Stimulated activated CD4-positive, alpha-beta T cell treated with anti-CD3 and anti-CD28 coated beads, Interleukin-1b, Interleukin-23, amount 100 ng/mL, for 48 hours (primary cell): ENCODE measurements at places on chromosomes 1 and 21.

GRCh38 chr1:59438058-59438560 lies 141.2 kb downstream of the FGGY start:
- DNase-seq: no peak

GRCh38 chr1:85201340-85202091 lies 700 bp upstream of the SYDE2 start:
- peak; percentile 53 for DNase-seq

DNA sequence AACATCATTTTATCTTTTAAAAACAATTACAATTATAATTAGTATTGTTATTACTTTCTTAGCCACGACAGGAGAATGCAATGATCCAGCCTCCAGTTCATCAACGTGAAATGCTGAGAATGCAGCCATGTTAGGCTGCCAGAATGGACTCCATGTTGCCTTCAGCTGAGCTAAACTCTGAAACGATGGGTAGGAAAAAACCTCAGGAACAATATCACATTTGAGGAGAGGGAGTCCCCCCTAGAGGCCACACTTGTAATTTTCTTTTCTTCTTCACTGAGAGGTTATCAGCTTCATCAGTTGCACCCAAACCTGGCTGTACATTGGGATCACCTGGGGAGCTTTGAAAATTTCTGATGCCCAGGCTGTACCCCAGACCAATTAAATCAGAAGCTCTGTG lies 34.6 kb upstream of the DNAH14 start:
- no peak for DNase-seq

DNA sequence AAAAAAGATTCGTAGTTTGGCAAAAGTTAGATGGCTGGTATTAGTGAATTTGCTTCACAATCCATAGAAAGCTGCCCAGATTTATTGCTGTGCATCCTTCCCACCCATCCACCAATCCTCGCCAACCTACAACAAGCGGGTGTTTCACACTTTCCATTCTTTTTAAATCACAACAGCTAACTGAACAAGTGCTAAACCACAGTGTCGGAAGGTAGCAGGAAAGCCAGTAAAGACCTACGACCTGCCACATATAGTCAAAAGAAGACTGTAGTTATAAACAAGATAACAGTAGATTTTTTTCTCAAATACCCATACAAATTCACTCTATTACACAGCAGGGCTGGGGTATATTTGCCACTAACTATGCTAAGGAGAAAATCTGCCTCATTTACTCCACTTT lies 47.0 kb upstream of the AIM2 start:
- DNase-seq: no peak

- no peak for DNase-seq
These were observed 62.6 kb downstream of the ABL2 start for GRCh38 chr1:179166663-179167417.

- DNase-seq: peak; percentile 11
These were observed 17.6 kb upstream of the CLIC4 start for GRCh38 chr1:24727501-24728216.

GRCh38 chr21:31977816-31978215 lies 105.0 kb downstream of the HUNK start:
- no peak for DNase-seq

- peak; percentile 67 for DNase-seq
These were observed 1.6 kb upstream of the ENO1 start for GRCh38 chr1:8879922-8880676.

DNA sequence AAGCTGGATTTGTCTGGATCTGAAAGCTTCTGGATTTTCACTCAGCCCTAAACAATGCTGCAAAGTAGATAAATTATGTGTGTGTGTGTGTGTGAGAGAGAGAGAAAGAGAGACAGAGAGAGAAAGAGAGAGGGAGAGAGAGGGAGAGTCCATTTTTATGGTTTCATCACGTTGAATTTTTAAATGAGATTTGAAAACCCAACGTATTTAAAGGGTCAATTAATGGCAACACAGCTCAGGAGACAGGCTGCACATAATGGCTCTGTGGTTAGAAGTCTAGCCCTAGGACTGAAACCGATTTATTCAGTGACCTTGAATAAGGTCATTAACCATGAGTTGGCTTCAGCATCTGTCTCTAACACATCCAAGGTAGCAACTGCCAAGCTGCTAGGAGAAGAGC lies 35.3 kb upstream of the FMN2 start:
- DNase-seq: no peak

DNA sequence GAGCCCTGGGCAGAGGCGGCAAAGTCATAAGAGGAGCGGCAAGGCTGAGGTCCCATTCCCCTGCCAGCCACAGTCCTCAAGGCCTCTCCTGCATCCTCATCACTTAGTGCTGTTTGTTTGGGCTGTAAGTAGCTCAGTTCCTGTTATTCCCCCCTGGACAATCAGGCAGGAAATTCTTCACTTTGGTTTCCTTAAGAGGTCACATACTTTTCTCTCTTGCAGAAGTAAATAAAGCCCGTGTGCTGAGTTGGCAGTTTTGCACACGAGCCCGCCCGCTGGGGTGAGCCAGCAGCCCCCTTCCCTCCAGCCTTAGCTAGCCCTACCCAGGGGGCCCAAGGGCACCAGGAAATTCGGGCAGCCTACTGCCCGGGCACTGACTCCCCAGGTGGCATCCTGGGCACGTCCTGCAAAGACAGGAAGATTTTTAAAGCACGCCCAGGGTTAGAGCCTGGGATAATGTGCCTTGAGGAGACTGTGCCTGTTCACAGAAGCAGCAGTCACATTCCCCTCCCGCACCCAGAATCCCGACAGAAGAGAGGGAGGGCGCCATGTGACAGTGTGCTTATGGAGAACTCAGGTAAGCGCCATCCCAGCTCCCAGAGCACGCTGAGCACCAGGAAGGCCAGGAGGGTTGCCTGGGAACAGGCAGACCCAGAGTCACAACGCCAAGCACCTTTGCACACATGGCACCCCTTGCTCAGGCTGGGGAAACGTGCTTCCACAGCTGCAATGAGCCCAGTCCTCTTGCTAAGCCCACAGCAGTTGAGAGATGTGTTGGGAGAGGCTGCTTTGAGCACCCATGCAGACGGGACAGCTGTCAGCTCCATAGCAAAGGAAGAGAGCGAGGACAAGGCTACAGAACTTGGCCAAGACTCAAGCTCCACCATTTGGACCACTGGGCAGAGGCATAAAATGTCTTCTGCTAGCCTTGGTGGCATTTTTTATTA lies 144.5 kb upstream of the TMEM51 start:
- DNase-seq: no peak

- no peak for DNase-seq
These were observed 36.8 kb downstream of the MAB21L3 start for GRCh38 chr1:116147972-116148371.

- DNase-seq: no peak
These were observed 66.9 kb upstream of the KCND3 start for GRCh38 chr1:112056354-112056753.

- DNase-seq: no peak
These were observed 517.4 kb downstream of the KIF26B start for GRCh38 chr1:245671966-245672767.

DNA sequence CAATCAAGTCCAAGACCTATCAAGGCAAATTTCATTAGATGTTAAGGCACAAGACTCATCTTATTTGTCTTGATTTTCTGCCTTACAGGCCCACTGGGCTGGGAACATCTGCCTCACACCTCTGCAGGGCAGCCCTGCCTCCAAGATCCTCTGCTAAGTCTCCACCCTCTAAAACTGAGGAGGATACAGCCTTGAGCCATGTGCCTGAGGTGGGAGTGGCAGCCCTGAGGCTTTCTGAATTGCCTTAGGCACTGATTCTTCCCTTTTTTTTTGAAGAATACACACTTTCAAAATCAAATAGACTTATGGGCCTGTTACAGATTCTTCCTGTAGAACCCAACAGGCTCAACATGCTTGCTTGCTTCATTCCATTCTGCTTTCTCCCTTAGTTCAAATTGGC lies 544.3 kb upstream of the ADAMTS5 start:
- no peak for DNase-seq

DNA sequence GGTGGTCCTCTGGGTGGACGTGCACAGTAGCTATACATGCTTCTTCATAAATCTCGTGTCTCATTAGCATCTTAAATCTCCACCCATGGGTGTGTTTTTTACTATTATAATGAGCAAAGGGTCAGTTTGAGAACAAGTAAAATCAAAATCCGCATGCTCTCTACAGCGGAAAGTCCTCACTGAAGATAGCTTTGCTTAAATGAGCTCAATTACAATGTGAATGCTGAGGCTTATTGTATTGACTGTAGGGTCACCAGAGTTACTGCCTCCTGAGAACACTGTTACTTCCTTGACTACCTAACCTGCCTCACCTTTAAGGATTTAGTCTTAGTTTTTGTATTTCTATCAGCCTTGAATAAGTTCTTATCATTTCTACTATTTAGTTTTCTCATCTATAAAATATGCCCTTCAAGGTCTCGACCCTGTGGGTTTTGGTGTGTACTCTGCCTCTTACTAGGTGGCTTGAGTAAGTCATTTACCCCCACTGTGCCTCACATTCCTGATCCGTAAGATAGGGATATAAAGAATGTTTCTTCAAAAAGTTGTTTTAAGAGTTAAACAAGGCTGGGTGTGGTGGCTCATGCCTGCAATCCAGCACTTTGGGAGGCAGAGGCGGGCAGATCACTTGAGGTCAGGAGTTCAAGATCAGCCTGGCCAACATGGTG lies 7.9 kb downstream of the SLAMF7 start:
- DNase-seq: no peak

GRCh38 chr1:33494929-33495328 lies 22.5 kb downstream of the ZSCAN20 start:
- no peak for DNase-seq

- no peak for DNase-seq
These were observed 125.5 kb downstream of the ADAMTS1 start for GRCh38 chr21:26719750-26720149.

GRCh38 chr1:91735266-91735845 lies 150.6 kb downstream of the TGFBR3 start:
- no peak for DNase-seq

- no peak for DNase-seq
These were observed 110.2 kb upstream of the IVNS1ABP start for GRCh38 chr1:185427264-185427663.

DNA sequence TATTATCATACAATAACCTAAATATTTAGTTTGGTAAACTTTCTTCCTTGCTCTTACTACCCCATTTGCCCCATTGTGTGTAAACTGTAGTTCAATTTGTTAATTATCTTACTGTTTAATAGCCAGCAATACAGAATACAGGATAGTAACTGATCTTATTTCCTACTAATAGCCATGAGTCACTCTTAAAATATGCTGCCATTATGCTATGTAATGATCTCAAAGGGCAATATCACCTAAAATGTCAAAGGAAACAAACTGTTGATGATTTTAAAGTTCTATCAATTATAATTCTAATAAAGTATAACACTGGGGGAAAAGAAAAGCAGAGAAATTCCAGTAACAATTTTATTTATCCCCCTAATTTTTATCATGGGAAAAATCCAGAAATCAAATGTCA lies 4.3 kb downstream of the SLC30A1 start:
- DNase-seq: no peak

- no peak for DNase-seq
These were observed 12.7 kb downstream of the SPATC1L start for GRCh38 chr21:46171585-46171984.

DNA sequence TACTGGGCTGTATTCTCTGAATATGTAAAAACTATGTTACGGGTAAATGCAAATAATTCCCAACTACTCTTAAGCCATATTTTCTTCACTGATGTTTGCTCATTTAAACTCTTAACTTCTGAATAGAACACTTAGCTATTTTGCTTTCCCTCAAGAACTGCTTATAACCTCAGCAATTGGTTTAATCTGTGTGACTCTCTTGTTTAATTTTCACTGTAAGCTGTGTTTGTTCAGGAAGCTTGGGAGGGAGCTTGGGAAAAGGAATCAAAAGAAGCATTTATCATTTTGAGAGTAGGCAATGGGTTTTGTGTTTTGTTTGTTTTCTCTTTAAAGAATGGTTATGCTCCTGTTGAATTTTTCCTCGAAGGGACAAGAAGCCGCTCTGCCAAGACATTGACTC lies 24.4 kb downstream of the GNPAT start:
- DNase-seq: no peak

DNA sequence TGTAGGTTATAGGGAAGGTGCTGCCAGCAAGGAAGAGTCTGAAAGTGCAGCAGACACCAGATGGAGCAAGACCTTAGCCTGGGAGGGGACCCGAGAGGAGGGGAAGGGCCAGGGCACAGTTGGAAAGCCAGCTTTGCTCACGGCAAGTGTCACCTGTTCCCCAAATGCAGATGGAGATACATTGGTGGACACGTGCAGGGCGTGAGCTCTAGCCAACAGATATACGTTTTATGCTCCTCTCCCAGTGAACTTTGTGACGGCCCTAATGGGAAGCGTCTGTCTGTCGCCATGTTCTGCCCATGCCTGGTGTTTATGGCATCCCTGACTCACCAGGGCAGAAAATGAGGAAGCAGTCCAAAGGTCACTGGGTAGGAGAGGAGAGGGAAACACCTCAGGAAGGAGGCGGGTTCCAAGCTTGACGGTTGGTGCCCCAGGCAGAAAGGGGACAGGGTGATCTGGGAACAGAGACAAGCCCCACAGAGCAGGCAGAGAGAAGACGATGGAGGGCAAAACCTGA lies 7.6 kb downstream of the GPA33 start:
- no peak for DNase-seq

- no peak for DNase-seq
These were observed 208.2 kb upstream of the TMEM51 start for GRCh38 chr1:14945132-14946010.

DNA sequence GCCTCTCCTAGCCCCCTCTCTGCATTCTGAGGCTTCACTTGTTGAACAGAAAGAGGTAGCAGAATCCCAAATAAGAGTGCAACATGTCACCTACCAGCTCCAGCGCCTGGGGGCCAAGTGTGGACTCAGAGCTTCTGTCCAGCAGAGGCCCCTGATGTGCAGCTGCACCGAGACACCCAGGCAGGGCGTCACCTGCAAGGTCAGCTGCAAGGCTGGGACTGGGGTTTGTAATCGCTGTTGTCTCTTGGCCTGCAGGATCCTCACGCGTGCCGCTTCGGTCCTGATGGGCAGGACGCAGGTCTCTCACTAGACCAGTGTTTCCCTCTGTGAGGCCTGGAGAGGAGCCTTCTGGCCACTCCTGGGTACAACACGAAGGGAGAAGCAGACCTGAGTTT lies 4.3 kb upstream of the SLX9 start:
- DNase-seq: no peak

DNA sequence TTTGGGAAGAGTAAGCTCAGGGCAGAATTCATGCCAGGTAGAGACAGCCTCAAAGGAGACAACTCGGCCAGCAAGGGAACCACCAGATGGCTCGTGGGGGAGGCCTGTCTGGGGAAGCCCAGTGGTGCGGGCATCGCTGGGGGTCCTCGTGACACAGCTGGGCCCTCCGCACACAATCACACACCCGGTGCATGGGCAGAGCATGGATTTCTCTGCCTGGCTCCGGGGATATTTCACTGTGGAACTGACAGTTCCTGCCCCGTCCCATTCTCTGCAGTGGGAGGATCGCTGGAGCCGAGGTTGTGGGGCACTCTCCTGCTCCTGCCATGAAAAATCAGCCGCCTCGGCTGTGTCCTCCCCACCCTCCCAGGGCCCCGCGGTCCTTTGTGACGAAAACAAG lies 108.0 kb downstream of the CRYAA start:
- no peak for DNase-seq

GRCh38 chr1:154794608-154795007 lies 75.5 kb downstream of the KCNN3 start:
- no peak for DNase-seq

- no peak for DNase-seq
These were observed 1.0 kb upstream of the TFF2 start for GRCh38 chr21:42351626-42352440.

- DNase-seq: no peak
These were observed 241.8 kb upstream of the KIAA0040 start for GRCh38 chr1:175434283-175434860.

- no peak for DNase-seq
These were observed 358.0 kb upstream of the C1orf87 start for GRCh38 chr1:60431593-60431992.
